ENCODE measurements at places on chromosomes 7 and 10.

- no peak for DNase-seq
Observed at GRCh38 chr10:70672165-70673042, at the start of gene ADAMTS14. ADAMTS14 (plus strand) TSS chr10:70672506; CDS start chr10:70672803, 297 bp downstream.

DNA sequence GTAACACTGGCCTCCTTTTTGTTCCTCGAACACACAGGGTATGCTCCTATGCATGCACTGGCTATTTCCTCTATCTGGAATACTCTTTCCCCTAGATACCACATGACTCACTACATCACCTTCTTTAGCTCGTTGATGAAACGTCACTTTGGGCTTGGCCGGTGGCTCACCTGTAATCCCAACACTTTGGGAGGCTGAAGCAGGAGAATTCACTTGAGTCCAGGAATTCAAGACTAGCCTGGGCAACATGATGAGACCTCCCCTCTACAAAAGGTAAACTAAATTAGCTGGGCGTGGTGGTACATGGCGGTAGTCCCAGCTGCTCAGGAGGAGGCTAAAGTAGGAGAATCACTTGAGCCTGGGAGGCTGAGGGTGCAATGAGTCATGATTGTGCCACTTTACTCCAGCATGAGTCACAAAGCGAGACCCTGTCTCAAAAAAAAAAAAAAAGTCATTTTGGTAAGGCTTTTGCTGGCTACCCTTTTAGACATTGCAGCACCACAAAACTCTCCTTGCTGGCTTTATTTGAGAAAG is 14.5 kb downstream of the ANKIB1 start:
- DNase-seq: no peak

DNA sequence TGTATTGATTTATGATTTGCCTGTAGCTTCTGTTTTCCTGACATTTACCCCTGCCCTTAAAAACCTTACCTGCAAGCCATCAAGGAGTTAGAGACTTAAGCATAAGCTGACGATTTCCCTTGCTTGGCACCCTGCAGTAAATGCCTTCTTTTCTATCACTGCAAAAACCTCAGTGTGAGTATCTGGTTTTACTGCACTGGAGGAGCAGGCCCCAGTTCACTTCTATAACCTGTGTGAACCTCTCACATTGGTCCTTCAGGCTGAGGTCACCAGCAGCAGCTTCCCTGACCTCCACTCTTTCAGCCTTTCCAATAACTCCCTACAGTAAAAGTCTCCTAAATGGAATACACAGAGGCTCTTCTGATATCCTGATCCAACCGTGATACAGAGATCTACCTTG is 30.5 kb downstream of the NUP42 start:
- no peak for DNase-seq

DNA sequence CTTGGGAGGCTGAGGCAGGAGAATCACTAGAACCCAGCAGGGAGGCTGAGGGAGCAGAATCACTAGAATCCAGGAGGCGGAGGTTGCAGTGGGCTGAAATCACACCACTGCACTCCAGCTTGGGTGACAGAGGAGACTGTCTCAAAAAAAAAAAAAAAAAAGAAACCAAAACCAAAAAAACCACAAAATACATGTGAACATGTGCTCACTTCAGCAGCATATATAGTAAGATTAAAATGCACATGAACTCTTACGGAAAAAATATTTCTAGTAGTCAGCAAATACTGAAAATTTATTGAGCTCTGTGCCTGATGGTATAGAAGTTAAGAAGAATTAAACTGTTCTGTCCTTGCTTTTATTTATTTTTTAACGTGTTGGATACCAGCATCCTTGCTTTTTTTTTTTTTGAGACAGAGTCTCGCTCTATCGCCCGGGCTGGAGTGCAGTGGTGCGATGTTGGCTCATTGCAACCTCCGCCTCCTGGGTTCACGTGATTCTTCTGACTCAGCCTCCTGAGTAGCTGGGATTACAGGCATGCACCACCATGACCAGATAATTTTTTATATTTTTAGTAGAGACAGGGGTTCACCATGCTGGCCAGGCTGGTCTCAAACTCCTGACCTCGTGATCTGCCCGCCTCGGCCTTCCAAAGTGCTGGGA is 9.6 kb upstream of the ZNF487 start:
- no peak for DNase-seq

GRCh38 chr7:5625938-5626337 is 155.5 kb downstream of the RNF216 start:
- peak; percentile 99 for DNase-seq

DNA sequence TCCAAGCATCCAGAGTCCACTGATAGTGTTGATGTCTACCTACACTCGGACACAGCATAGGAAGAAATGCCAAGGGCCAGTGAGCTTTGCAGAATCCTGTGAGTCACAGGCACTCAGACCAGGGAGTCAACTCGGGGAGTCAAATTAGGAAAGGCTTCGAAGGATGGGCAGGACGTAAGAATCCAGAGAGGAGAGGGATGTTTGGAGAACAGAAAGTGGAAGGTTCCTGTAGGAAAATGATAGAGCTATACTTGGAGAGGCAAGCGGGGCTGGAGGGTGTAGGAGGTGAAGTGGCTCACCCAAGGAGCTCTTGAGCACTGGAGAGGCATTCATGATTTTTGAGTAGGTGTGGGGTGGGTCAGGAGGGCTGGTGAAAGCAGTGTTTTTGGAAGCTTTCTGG is 3.0 kb downstream of the ZYX start:
- peak; percentile 69 for DNase-seq

DNA sequence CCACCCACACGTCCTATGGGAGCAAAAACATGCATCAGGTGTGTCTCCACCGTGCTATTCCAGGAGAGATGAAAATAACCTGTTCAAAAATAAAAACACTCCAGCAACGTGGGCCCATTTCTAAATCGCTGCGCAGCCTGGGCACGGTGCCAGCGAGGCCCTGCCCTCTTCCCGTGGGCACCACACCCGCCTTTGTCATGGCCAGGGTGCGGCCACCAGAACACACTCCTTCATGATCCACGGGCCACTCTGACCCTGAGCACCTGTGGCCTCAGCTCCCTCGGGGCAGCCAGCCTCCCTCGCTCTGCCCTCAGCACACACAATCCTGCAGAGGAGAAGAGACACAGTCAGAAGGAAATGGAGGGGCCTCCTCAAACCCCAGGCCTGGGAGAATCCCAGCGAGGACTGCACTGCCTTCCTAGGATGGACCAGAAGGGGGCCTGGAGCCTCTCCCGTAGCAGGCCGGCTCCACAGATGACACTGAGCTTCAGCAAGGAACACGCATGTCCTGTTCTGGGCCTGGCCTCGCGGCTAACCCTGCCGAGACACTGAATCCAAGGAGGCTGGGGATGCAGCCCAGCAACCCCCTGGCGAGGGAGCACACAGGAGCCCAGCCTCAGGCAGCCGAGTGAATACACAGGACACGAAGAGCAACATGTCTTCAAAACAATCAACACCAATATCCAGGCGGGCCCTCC is 169.0 kb downstream of the MAD1L1 start:
- no peak for DNase-seq

GRCh38 chr7:5396999-5397663 is 26.5 kb downstream of the TNRC18 start:
- DNase-seq: peak; percentile 97

DNA sequence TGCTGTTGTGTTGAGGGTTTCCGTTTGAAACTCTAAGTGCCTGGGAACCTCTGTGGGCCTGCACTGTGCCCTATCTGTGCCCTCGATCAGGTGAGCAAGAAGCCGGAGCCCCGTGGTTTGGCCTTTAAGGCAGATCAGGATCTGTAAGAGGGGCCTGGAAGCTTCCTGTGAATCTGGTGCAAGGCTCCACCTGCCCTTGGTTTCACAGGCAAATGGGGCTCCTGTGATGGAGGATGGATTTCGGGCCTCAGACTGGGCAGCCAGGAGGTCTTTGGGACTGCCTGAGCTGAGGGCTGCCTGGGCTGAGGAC is 21.6 kb downstream of the SCART1 start:
- no peak for DNase-seq

DNA sequence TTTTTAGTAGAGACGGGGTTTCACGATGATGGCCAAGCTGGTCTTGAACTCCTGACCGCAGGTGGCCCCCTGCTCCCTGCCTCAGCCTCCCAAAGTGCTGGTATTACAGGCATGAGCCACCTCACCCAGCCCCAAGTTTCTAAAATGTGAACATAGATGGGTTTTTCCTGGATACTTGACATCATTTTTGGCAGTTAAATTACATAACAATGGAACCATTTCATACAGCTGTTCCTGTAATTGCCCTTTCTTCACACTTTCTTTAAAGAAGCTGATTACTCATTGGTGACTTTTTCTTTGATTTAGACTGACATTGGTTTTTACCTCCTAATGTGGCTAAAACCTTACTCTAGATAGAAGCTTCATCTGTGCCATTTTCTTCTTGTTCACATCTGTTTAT is 5.9 kb downstream of the ZKSCAN1 start:
- DNase-seq: no peak

DNA sequence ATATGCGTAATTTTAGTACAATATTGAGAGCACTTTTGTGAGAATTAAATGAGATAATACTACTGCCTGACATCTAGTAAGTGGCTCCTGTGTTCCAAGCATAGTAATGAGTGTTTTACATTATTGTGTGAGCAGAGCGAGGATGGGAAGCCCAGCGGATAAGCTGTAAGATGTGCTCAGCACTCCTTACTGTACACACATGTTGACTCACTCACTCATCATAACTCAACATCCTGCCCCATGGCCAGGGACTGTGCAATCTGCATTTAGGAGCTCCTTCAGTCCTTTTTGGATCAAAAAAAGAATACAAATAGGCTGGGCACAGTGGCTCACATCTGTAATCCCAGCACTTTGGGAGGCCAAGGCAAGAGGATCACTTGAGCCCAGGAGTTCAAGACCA is 72.9 kb upstream of the NEBL start:
- peak; percentile 69 for DNase-seq

Measured in amniotic epithelial cell (primary cell).